Cardiac muscle cell (in vitro differentiated cells and primary cell): ENCODE measurements at places on chromosomes 5 and 9. TPM values are rescaled to one million over a fixed set of nuclear protein-coding genes. Genes with fewer than 3 reads are reported as not detected.

GRCh38 chr5:148791334-148791667 lies 35.1 kb upstream of the ADRB2 start:
- no peak for DNase-seq

DNA sequence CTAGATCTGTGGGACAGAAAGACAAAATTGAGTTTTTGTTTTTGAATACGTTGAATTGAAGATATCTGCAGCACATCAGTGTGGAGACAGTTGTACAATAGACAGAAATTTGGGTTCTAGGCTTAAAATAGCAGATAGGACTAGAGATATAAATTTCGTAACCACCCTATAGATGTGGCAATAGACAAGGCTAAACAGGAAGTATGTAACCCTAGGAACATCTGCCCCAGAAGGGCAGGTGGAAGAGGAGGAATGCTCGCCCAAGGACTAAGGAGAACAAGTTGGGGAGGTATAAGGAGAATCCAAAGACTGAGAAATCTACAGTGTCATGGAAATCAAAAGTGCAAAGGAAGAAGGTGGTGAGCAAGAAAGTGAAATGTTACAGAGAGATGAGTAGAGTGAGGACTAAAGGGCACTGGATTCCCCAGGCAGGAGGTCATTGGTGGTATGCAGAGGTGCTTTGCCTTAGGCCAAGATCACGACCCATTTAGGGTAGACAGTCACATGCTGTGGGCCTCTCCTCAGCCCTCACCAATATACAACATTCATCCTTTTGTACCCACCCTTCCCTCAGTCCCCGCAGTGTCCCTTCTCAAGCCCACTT lies 109.1 kb upstream of the ELL2 start:
- DNase-seq: no peak

- no peak for DNase-seq
Measured at GRCh38 chr5:67652201-67652600, 455.6 kb upstream of the CD180 start.

DNA sequence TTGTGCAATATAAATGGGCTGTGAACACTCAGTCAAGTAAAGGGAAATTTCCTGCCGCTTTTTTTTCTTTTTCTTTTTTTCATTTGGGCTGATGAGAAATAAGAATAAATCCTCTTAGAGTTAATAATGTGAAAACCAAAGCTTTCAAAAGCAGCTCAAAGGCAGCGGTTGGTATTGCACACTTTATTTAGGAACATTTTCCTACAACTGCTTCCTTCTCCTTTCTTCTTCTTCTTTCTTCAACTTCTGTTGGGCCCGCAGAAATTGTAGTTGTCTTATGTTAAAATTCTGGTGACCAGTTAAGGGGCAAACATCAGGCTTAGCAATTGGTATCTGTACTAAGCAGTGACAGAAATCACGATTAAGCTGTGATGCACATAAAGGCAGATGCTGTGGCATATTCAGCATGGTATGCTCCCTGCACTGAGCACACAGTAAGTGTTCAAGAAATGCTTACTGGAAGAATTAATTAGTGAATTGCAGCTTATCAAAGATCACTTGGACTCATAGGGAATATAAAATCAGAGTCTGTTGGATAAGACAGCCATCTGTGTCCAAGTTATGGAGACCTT lies 85.4 kb downstream of the ANKRD55 start:
- no peak for DNase-seq

DNA sequence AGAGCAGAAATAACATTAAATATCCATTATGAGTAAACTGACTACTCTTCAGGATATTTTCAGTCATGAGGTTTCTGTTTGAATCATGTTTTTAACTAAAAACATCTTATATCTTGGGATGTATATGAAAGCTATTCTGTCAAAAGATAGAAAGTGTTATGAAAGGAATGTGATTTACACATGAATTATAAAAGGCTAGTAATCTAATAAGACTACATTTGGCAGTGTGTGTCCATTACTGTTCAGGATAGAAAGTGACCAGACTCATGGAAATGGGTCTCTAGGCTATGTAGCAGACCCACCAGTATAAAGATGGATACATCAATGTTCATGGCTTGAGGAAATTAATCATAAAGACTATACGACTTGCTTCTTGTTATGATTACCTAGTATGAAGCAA lies 1328.2 kb upstream of the NUDT12 start:
- no peak for DNase-seq

DNA sequence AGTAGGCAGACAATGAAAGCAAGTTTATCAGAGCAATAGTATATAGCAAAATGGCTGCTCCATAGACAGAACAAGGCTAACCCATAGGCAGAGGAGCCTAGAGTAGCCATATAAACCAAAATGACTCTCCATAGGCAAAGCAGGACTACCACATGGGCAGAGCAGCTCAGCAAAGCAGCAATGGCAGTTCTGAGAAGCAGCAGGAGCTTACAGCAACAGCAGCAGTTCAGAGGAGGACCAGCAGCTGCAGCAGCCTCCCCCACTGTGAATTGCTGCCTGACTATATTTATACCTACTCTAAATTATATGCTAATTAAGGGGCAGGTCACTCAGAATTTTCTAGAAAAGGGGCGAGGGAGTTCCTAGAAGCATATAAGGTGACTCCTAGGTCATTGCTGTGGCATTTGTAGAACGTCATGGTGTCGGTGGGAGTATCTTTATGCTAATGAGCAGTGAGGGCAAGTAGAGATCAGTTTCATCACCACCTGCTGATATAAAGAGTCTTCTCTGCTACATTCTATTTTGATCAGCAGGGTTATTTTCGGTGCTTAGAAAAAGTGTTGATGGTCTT lies 1115.5 kb downstream of the DTWD2 start:
- no peak for DNase-seq

The ACSL6 gene
- 0.48 TPM in 1 of 2 replicates, not detected in the other for polyA plus RNA-seq

The SH3PXD2B gene
- polyA plus RNA-seq: 13.9 and 20.3 TPM in 2 replicates

The FOXD4L4 gene
- 0.11 TPM in 1 of 2 replicates, not detected in the other for polyA plus RNA-seq

The ANKS6 gene
- 25.5 and 33.5 TPM in 2 replicates for polyA plus RNA-seq

The ADAMTS12 gene
- polyA plus RNA-seq: 29.3 and 50.4 TPM in 2 replicates

The CCNO gene
- polyA plus RNA-seq: 0.12 and 0.72 TPM in 2 replicates
